ENCODE measurements at places on chromosomes 3 and 15.

DNA sequence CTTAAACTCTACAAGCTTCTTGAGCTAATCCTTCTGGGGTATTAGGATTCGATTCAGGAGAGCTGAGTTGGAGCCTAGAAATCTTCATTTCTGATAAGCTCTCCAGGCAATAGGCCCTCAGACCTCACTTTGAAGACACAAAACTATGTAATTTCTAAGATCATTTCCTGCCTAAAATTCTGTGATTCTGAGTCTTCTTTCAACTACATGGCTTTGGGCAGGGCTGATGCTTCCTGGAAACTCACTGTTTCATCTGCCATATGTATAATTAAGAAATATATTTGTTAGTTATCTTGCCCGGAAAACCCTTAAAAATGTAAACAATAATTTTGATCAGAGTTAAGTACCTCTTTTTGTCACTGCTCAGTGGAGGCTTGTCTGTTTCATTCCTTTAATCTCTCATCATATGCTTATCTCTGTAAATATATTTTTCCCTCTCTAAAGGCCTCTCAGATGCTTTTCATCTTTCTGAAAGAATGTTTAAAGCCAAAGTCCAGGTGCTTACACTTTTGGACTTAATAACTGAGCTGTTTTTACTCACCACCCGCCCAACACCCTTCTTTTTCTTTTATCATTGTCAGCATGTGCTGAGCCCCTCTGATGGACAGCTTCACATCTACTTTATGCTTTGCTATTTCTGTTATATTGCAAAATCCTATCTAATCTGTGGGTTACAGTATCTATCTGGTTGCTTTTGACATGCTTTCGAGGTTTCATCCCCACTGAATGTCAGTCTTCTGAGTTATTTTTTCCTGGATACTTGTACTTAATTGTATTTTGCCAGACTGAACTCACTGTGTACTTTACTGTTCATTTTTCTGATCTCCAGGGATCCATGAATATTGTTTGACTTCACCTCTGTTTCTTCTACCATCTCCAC, 38.2 kb downstream of the FILIP1L start:
- no peak for DNase-seq

- DNase-seq: no peak
Measured at GRCh38 chr15:36344887-36345286, 234.5 kb upstream of the CDIN1 start.

GRCh38 chr15:73081321-73081958, 29.2 kb downstream of the NEO1 start:
- DNase-seq: no peak

DNA sequence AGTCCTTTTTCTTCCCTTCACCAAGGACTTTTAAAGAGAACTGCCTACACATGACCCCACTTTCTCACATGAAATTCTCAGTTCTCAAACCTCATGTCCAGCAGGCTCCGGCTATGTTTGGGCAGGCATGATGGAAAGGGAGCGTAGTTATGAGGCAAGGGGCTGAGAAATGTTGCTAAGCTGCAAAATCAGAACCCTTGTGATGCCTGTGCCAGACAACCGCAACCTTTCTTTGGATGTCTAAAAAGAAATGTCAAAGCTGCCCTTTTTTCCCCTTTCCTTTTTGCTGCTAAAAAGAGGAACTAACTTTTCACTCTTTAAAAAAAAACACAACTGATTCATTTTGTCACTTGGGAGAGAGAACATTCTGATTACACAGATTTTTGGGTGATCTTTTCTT, 19.2 kb downstream of the GNB4 start:
- DNase-seq: no peak

- DNase-seq: no peak
Measured at GRCh38 chr3:126101521-126101982, 17.6 kb upstream of the SLC41A3 start.

DNA sequence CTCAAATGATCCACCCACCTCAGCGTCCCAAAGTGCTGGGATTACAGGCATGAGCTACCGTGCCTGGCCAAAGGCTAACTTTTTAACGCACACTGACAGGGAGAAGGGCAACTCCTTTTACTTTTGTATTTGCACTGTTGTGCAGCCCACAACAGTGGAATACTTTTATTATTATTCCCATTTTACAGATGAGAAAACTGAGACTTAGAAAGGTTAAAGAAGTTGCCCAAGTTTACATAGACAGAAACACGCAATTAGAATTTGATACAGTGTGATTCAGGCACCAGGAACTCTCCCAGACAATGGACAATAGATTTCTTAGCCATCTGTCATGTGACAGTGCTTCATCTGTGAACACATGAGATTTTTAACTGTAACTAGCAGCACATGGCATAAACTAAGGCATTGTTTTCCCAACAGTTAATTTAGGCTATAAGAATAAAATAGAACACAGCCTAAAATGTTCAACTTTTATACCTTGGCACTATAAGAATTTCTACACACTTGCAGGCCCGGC, 18.8 kb downstream of the STAG1 start:
- DNase-seq: no peak

- DNase-seq: no peak
Measured at GRCh38 chr3:127078626-127079025, 95.7 kb downstream of the PLXNA1 start.

- DNase-seq: no peak
Measured at GRCh38 chr3:3296979-3297381, 117.5 kb upstream of the CRBN start.

GRCh38 chr3:62999158-62999557, 123.9 kb upstream of the CADPS start:
- DNase-seq: no peak

- no peak for DNase-seq
Measured at GRCh38 chr15:28922707-28923012, 36.9 kb downstream of the APBA2 start.

- DNase-seq: no peak
Measured at GRCh38 chr3:179949412-179949811, 87.3 kb downstream of the PEX5L start.

DNA sequence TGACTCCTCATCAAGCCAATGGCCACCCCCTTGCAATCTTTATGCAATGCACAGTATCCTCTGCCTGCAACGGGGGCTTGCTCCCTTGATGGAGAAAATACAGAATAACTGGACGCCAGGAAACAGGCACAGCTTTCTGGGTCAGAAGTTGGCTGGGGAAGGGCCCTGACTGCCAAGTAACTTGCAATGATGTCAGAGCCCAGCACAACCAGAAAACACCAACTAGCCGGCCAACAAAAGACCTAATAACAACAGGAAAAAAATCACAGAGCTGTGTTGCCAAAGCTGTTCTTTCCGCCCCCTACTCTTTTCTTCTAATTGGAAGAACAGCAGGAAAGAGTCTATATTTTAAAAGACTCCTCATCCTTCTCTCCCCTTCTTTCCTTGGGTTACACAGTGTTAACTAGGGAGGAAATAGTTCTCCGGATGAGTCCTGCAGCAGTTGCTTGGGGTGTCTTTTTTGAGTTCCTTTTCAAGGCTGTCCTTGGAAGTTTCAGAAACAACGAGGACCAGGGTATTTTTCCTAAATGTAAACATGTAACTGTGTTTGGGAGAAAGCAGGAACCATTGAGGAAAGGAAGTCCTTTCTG, 1.4 kb upstream of the SEMA6D start:
- no peak for DNase-seq
